Panc1 (cell line): ENCODE measurements at places on chromosomes 3 and 15. TPM values are rescaled to one million over a fixed set of nuclear protein-coding genes. Genes with fewer than 3 reads are reported as not detected.

GRCh38 chr3:134249296-134249841, 1.3 kb downstream of the RYK start:
- no peaks in the 10 kb centered on the region for H3K36me3 ChIP-seq
- peaks cover 32% of the 10 kb centered on the region for H3K4me1 ChIP-seq
- DNase-seq: no peak
- no peaks in the 10 kb centered on the region for H3K27me3 ChIP-seq
- H3K27ac ChIP-seq: peak overlapping the region; percentile 87

GRCh38 chr15:31296646-31297574, 29.7 kb upstream of the KLF13 start:
- H3K27ac ChIP-seq: peak overlapping the region; percentile 77
- H3K4me1 ChIP-seq: peaks cover 23% of the 10 kb centered on the region
- DNase-seq: no peak
- no peaks in the 10 kb centered on the region for H3K36me3 ChIP-seq

DNA sequence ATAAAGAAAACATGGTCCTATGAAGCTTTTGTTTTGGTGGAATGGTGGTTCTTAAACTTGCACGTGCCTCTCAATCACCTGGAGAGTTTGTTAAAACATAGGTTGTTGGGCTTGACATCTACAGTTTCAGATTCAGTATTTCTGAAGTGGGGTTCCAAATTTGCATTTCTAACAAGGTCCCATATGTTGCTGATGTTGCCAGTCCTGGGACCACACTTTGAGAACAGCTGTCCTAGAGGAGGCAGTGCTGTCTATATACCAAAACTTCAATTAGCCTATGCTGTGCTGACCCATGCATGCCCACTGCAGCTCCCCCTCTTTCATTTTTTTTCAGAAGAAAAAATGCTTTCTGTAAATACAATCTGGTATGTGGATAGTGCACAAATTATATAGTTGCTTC, 31.3 kb downstream of the ALCAM start:
- H3K4me3 ChIP-seq: no peak overlapping the region
- no peaks in the 10 kb centered on the region for H3K36me3 ChIP-seq
- no peaks in the 10 kb centered on the region for H3K27me3 ChIP-seq
- peaks cover 3% of the 10 kb centered on the region; the same call in 1 of the 2 replicates for H3K4me1 ChIP-seq
- H3K27ac ChIP-seq: no peak overlapping the region

GRCh38 chr3:15713364-15713763, 84.4 kb downstream of the ANKRD28 start:
- no peaks in the 10 kb centered on the region; the same call in 1 of the 2 replicates for H3K4me1 ChIP-seq
- DNase-seq: no peak
- H3K27me3 ChIP-seq: no peaks in the 10 kb centered on the region

The ECE2 gene
- total RNA-seq: not detected

The FOXL2 gene
- 12.7 TPM for total RNA-seq

The EPB42 gene
- 0.10 TPM for total RNA-seq
